ENCODE measurements at places on chromosomes 1 and 21.

- DNase-seq: no peak
Measured at GRCh38 chr1:228088586-228089498, 6.3 kb downstream of the ARF1 start.

DNA sequence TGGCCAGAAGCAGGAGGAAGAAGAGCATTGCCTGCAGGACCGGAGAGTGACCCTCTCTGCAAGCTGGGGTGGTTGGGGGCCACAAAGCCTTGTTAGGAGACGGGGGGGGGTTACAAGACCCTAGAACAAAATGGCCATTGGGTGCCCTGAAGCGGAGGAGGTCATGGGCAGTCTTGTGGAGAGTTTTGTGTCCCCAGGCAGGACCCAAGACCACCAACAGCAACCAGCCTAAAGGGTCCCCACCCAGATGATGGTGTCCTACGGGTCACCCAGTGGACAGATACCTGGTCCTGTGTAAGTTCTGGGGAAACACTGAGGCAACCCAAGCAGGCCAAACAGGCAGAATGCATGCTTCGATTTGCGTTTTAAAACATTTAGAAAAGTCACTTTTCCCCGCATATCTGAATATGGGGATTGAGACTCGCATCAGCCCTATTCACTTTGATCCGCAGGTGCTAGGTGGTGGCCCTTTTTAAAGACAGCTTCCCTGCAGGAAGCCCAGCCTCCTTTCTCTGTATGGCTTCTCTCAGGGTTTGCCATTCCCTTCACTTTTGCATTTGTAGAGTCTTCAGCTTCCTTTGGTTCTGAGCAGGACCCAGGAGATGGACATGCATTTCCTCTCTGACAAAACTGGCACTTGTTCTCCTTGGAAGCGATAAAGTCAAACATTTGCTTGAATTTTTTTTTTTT lies 21.1 kb downstream of the GNG4 start:
- no peak for DNase-seq

GRCh38 chr1:155301342-155301841 lies at the start of gene PKLR:
PKLR (minus strand) TSS chr1:155301438; CDS start chr1:155301395, 43 bp downstream.
- DNase-seq: no peak

DNA sequence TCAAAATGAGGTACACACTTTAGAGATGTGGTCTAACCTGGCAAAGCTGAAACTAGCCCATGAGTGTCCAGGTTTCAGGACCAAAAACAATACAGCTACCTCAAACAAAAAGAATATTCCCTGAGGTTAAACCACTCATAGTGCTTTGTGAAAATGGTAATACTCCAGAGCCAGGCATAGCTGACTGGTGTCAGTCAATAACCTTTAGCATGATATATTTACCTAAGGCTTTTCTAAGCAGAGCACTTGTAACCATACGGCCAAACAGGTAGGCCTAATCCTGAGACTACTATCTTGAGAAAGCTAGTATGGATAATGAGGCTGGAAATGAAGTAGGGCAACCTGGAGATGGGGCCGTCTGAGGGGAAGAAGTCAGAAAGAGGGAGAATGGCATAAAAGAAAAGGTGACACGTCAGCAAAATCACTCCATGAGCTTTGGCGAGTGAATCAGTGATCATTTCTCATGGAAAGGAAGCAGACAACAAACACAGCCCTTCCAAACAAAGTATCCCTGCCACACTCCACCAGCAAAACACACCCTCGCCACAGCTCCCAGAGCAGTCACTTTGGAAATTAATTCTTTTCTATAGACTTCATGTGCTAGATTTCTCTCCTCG lies 1.7 kb upstream of the LRRC52 start:
- DNase-seq: no peak

DNA sequence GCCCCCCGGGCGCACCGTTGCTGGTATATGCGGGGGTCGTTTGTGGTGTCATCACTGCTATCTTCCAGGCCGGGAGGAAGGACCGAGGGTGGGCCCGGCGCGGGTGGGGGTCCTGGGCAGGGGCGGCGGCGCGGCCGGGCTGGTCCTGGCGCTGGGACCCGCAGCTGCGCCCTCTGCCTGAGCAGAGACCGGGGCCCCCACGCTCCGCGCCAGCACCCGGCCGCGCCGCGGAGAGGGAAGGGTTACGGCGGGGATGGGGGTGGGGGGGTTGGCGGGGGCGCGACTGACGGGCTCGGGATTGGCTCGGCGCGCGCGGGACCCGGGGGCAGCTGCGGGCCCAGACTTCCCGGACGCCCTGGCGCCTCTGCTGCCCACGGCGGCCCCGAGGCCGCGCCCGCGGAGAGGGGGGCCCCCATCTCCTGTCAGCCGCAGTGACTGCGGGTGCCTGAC lies 13.8 kb upstream of the SAMD11 start:
- DNase-seq: no peak

- peak; percentile 3 for DNase-seq
Measured at GRCh38 chr1:169031566-169032224, 74.8 kb upstream of the ATP1B1 start.

GRCh38 chr21:15053500-15053899 lies 11.3 kb downstream of the NRIP1 start:
- DNase-seq: no peak

DNA sequence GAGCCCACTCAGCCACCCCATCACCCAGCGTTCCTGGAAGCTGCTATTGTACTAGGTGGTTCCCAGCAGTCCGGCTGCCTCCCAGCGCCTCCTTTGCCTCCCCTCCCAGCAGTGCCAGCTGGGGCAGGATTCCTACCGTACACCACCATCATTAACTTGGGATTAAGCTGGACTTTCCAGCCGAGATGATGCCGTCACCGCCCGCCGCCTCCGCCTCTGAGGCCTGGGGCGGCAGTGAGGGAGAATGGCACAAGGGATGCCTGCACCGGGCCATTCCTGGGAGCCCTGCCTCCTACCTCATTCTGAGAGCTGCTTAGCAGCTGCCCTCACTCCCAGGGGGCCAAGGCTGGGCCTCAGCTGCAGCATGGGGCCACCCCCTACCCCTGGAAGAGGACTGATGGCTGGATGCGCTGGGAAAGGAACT lies 13.2 kb downstream of the CNTN2 start:
- DNase-seq: no peak

DNA sequence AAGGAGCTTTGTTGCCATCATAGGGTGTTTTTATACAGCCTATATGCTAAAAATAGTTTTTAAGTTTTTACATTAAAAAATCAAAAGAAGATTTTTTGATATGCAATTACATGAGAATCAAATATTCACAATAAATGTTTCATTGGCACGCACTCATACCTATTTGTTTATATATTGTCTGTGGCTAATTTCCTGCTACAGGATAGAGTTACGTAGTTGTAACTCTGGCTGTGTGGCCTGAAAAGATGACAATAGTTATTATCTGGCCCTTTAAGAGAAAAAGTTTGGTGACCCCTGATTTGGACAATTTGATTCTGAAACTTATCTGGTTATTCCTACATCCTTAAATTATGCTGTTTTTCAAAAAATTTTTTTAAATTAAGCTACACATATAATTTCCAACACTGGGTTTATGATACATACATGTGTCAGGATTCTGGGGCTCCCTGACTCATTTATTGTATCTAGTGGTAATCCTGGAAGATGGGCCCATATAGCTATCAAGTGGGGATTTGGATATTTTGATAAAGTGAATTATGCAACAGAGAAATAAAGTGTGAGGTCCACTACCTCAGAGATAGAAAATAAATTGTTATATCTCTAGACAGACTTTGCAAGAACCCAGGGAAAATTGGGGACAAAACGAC lies 370.2 kb upstream of the LYPLAL1 start:
- no peak for DNase-seq

DNA sequence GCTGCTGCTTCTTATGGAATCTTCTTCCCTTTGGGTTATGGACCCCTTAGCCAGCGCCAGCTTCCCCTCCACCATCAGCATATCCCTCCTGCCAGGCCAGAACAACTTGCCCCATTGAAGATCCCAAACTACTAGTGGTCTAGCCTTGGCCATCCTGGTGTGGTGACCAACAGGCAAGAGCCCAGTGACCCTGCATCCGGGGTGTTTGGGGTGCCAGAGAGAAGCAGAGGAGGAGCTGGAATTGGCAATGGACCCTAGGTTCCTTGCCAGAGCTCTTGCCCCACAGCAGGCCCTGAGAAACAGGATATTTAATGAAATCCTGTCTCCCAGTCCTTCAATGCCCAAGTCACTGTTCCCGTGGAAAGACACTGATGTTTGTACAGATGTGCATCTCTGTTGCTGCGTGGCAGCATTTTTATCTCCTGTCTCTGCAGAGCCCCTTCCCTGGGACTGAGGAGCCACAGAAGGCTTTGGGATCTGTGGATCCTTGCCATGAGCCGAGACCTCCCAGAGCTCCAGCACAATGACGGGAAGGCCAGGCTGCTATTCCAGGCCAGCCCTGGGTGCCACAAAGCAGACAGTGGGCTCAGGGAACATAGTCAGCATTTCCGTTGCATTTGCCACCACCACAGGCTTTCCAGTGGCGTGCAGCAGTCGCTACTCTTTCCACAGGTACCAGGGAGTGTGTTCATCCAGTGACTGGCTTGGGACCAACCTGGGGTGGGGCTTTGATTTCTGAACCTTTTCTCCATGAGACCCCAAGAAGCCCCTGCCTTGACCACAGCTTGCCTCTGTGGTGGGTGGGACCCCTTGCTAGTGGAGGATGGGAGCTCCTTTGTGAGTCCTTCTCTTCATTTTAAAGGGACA lies 21.6 kb downstream of the NAV1 start:
- DNase-seq: no peak

DNA sequence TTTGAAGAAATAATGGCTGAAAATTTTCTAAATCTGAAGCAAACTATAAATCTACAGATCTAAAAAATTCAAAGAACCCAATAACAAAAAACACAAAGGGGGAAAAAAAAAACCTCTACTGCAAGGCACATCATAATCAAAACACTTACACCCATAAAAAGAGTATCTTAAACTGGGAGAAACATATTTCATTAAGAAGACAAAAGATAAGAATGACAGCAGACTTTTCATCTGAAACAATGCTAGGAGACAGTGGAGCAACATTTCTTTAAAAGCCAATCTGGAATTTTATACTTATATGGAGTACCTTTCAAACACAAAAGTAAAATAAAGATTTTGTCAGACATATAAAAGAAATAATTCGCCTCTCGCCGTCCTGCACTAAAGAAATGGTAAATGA lies 49.1 kb downstream of the COP1 start:
- DNase-seq: no peak

GRCh38 chr21:34670220-34670961 lies 1.6 kb downstream of the CLIC6 start:
- peak; percentile 10 for DNase-seq

- no peak for DNase-seq
Measured at GRCh38 chr1:212104586-212105325, 69.2 kb downstream of the DTL start.

DNA sequence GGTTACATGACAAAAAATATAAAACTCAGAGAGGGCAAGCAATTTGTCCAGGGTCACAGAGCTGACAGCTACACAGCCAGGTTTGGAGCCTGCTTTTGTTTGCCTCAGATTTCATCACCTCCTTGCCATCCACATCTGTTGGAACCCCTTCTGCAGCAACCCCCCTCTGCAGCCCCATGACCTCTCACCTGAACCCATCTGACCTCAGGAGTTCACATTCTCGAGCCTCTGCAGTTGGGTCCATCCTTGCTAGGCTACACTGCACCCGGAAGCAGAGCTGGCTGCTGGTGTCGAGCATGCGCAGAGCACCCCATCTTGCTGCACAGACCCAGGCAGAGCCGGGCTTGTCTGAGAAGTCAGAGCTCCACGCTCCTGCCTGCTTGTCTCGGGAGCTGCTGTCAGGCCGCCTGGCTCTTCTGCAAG lies 10.0 kb downstream of the C1QB start:
- no peak for DNase-seq

DNA sequence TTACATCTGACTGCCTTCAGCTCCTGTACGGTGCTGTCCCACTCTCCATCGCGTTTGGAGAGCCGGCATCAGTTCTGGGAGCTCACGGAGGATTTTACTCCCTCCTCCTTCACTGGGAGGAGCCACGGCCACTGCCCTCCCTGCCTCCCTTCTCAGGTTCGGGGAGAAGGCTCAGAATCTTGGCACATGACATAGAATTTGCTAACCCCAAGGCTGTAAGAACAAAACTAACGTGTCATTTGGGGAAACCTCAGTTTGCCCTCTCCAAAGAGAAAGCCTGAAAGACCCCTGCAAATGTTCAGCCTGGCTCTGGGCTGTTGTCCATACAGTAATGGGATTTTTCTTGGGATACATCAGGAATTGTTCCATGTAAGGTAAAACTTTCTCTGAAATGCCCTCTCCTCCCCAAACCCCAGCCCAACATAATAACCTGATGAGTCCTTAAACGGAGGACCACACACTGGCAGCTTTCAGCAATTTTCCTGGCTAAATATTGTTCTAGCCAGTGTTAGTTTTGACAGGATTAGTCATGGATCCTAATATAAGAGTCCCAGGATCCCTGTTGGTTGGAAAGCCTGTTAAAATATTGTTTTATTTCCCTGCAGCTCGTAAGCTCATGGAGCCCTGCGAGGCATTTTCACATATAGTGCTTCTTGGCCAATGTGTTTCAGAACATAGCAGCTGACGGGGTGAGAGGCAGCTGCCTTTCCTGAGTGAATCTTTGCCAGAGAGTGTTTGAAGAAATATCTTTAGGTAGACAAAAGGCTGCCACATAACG lies 98.8 kb downstream of the RHOU start:
- DNase-seq: no peak

GRCh38 chr1:151958959-151959358 lies 34.7 kb downstream of the S100A10 start:
- DNase-seq: no peak

DNA sequence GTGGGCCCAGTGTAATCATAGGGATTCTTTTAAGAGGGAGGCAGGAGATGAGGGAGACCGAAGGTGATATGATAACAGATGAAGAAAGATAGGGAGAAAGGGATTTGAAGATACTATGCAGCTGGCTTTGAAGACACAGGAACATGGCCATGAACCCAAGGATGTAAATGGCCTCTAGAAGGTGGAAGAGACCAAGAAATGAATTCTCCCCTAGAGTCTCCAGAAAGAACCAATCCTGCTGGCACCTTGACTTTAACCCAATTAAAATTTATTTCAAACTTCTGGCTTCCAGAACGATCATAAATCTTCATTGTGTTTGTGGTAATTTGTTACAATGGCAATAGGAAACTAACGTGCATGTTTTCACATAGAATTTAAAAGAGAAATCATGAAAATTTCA lies 95.0 kb upstream of the GORAB start:
- peak; percentile 22 for DNase-seq

- DNase-seq: peak; percentile 76
Measured at GRCh38 chr1:32967888-32968568, 3.4 kb upstream of the RNF19B start.

DNA sequence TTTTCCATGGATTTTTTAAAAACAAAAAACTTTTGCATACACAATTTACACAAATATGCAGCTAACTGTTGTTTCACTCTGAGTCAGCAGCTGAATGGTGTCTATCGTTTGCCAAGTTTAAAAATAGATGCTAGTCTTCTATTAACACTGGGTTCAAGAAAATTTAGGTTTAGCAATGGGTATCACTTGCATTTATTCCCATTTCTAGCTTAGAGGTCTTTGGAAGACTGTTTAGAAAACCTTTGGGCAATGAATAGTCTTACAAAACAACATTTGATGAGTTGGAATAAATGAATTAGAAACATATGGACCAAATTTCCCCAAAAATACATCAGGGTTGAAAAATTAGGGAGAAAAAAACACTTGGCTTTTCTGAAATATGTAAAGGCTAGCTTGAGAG lies 165.8 kb downstream of the LYPLAL1 start:
- peak; percentile 36 for DNase-seq
